ENCODE measurements at places on chromosomes 1 and 21. TPM values are rescaled to one million over a fixed set of nuclear protein-coding genes. Genes with fewer than 3 reads are reported as not detected.

LCE1D gene
- not detected for total RNA-seq

TMCC2 gene
- total RNA-seq: 3.1 TPM

SPRR4 gene
- not detected for total RNA-seq

NBPF3 gene
- 15.9 TPM for total RNA-seq

KCNJ6 gene
- not detected for total RNA-seq

SLFNL1 gene
- total RNA-seq: 0.10 TPM

BRINP3 gene
- total RNA-seq: 1.0 TPM

SPRR2F gene
- not detected for total RNA-seq

TTC22 gene
- 0.10 TPM for total RNA-seq

PERM1 gene
- total RNA-seq: 1.5 TPM

AMY1B gene
- total RNA-seq: not detected

OR2T35 gene
- not detected for total RNA-seq

ARHGEF11 gene
- 55.5 TPM for total RNA-seq

CLCA4 gene
- total RNA-seq: 0.08 TPM

SFN gene
- total RNA-seq: 188 TPM

LCE2A gene
- total RNA-seq: not detected

ANGPTL3 gene
- not detected for total RNA-seq

TCP10L gene
- 0.57 TPM for total RNA-seq

RSPO1 gene
- 0.18 TPM for total RNA-seq

PLPP3 gene
- total RNA-seq: 8.2 TPM

POMGNT1 gene
- 178 TPM for total RNA-seq

PTAFR gene
- total RNA-seq: 0.13 TPM

SRGAP2 gene
- total RNA-seq: 75.0 TPM

IFI44L gene
- 0.10 TPM for total RNA-seq

TP73 gene
- total RNA-seq: 4.7 TPM

HPDL gene
- 1.9 TPM for total RNA-seq

EFNA3 gene
- 2.3 TPM for total RNA-seq

PCNT gene
- 44.3 TPM for total RNA-seq
